ENCODE measurements at places on chromosomes 16 and 17.

DNA sequence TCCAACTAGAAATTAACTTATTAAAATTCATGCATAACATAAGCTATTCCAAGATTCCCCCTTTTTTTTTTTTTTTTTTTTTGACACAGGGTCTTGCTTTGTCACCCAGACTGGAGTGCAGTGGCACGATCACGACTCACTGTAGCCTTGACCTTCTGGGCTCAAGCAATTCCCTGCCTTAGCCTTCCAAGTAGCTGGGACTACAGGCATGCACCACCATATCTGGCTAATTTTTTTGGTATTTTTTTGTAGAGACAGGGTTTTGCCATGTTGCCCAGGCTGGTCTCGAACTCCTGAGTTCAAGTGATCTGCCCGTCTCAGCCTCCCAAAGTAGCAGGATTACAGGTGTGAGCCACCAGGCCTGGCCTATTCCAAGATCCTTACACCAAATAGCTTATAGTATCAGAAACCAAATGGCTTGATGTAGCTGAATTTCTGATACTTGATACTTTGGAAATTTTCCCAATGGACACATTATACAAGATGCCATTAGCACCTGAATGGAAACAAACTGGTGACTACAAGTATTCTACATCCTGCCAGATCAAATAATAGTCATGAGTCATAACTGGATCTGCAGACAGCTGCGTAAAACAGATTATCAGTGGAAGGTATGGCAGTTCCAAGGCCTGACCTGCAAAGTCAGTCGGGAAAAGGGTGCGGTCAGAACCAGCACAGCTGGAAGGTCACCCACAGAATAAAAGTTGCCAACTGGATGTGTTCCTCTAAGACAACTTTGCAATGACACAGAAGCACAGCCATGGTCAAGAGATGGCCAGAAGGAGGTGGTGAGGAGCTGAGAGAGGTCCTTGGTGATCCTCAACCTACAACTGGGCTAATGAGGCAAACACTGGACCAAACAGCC, 14.5 kb downstream of the TUBG1 start:
- no peak for DNase-seq

DNA sequence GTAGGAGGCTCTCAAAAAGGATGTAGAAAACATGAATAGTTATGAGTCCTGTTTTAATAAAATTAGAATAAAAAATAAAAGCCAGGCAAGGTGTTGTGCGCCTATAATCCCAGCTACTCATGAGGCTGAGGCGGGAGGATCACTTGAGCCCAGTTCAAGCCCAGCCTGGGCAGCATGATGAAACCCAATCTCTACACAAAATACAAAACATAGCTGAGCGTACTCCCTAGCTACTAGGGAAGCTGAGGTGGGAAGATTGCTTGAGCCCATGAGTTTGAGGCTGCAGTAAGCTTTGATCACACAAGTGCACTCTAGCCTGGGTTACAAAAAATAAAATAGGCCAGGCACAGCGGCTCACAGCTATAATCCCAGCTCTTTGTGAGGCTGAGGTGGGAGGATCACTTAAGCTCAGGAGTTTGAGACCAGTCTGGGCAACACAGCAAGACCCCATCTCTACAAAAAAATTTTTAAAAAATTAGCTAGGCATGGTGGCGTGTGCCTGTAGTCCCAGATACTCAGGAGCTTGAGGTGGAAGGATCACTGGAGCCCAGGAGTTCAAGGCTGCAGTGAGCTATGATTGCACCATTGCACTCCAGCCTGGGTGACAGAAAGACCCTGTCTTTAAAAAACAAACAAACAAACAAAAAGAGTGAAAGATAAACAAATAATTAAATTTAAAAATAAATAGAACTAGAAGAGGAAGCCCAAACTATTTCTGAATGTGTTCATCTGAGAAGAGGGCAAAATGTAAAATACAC, 17.2 kb upstream of the PRM1 start:
- no peak for DNase-seq

GRCh38 chr16:7381671-7382070, 49.0 kb downstream of the RBFOX1 start:
- DNase-seq = no peak

- DNase-seq = peak; percentile 16
Measured at GRCh38 chr17:75102385-75102821, 7.4 kb upstream of the ARMC7 start.

GRCh38 chr16:81204798-81205680, 33.5 kb upstream of the BCO1 start:
- DNase-seq = peak; percentile 29

- no peak for DNase-seq
Measured at GRCh38 chr17:66397486-66397885, 95.1 kb downstream of the PRKCA start.

DNA sequence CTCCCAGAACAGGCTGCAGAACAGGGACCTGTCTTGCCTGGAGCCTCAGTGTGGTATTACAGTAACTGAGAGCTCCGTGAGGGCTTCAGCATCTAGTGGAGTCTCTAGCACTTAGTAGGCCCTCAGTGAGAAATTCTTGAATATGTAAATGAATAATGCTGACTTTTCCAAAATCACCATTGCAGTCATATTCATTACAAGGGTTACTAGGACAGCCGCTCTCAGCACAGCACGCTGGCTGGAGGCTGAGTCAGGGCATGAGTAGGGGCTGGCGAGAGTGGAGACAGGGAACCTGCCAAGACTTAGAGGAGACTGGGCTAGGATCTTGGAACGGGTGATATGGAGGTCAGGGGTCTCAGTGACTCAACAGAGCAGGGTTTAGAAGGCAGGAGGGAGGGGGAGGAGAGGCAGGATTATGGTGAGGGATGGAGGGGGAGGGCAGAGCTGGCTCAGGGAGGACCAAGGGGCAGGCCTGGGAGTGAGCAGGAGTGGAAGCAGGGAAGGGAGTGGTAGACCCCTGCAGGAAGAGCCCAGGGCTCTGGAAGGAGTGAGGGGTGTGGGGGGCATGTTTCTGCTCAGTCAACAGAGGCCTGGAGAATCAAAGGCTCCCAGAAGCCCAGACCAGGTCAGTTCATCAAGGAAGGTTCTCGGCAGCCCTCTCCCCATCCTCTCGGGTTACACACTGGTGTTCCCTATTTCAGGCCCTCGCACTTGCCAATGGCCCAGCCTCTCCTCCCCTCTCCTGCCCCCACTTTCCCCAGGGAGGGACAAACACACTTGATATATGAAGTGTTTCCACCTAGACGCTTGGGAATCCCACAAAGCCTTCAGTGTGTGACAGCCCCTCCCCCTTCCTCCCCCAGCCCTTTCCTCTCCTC, 42.3 kb downstream of the FZD2 start:
- peak; percentile 75 for DNase-seq

- DNase-seq = no peak
Measured at GRCh38 chr16:2840914-2841313, 10.8 kb downstream of the ZG16B start.

DNA sequence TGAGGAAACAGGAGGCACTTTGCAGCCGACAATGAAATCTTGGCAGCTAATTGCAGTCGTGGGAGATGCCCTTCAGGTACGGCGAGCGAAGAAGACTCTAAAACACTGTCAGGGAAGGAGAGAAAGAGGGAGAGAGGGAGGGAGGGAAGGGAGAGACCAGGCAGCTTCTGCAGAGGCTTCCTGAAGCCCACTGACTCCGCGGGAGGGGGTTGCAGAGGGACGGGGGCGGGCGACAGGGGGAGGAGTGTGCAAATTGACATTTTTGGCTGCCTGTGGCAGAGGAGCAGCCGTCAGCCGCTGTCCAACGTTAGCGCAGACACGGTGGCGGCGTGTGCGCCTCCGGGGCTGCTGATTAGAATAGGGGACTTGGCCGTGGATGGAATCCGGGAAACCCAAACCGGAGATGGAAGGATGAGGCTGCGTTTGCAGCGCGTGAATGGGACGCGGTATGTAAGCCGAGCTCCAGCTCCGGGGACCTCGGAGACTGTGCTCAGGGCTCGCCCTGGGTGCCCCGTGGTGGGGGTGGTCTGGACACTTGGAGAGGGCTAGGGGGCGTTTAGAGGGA, 849.1 kb upstream of the RBFOX1 start:
- DNase-seq = peak; percentile 51

DNA sequence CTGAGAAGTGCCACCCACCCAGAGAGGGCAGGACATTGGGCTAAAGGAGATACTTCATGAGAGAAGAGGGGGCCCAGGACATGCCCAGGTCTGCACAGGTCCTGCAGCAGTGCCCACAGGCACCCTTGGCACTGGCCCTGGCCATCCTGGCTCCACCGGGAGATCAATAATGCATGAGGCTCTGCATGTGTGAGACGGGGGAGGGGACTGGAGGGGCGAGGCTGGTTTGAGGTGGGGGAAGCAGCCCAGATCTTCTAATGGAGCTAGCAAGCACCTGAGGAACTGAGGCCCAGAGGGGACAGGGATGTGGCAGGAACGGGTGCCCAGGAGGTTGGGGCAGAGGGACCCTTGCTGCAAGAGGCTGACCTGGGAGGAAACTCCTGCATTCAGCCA, 567 bp downstream of the OSBPL7 start:
- no peak for DNase-seq

DNA sequence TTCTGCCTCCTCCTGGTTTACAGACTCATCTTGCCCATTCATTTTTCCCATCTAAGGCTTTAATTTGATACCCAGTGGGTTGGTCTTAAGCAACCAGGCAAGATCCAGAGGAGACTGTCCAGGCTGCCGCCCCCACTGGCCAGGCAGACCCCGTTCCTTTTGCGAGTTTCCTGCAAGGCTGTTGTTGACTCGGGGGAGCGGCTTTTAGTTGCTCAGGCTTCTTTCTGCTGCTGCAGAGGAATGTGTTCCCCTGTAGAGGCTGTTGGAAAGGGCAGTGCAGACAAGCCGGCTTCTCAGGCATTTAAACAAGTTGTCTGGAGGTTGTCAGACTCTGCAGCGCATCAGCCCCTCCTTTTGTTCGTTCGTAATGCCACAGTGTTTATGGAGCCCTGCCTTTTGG, 231.2 kb downstream of the PRKCA start:
- peak; percentile 42 for DNase-seq

DNA sequence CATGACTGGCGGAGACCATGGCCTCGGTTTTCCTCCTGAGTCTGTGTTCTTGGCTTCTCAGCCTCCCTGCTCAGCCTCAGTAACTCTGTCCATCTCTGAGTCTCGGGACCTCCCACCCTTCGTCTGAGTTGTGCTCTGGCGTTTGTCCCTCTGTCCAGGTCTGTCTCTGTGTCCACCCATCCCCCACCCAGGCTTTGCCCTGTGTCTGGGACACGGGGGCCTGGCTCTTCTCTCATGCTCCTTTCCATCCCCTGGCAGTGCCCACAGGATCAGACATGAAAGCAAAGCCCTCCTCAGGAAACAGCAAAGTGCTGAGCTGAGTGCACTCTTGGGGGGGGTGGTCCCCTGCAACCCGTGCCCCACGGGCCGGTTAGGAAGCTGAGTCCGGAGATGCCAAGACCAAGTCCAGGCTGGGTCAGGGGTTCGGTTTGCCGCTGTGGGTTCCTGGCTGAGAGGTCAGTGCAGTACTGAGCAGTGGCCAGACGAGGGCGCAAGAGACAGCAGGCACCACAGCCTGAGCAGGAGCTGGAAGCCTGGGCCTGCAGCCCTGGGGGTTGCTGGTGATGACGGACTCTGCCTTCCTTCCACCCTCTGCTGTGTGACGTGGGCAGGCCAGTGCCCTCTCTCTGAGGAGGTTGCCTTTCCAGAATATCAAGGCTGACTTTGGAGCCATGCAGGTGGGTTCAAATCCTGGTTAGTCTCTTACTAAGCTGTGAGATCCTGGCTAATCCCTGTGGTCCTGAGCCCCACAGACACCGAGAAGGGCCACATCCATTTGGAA, 2.5 kb downstream of the P2RX1 start:
- DNase-seq = peak; percentile 90

GRCh38 chr16:86042996-86043725, 144.2 kb downstream of the IRF8 start:
- DNase-seq = no peak

- no peak for DNase-seq
Measured at GRCh38 chr17:63631626-63632025, 9.4 kb downstream of the MAP3K3 start.

DNA sequence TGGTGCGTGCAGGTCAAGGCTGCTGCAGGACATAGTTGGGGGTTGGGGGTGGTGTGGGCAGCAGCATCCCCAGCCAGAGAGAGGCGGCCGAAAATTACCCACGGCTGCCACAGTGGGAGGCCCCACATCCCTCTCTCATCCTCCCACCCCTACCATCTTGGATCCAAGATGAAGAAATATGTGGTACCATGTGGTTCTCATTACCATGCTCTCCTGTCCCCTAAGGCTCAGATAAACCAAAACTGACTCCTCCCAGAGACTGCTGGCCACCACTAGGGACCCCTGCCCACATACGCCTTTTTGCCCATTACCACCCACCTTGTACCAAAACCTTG, 120.4 kb downstream of the HIC1 start:
- DNase-seq = no peak

DNA sequence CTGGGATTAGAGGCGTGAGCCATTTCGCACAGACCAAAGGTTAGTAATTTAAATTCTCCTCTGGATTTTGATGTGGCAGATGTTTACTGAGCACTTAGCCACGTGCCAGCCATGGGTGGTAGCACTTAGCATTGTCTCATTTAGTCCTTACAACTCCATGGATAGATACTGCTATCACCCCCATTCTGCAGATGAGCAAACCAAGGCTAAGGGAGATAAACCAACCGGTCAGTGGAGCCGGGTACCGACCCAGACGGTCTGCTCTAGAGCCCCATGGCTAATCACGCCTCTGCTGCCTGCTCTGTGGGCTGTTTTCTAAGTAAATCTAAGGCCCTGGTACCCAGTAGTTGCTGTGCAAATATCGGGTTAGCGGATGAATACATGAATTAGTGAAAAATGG, 12.6 kb upstream of the ADGRG1 start:
- DNase-seq = no peak

- no peak for DNase-seq
Measured at GRCh38 chr16:87837627-87838289, 31.5 kb downstream of the SLC7A5 start.

DNA sequence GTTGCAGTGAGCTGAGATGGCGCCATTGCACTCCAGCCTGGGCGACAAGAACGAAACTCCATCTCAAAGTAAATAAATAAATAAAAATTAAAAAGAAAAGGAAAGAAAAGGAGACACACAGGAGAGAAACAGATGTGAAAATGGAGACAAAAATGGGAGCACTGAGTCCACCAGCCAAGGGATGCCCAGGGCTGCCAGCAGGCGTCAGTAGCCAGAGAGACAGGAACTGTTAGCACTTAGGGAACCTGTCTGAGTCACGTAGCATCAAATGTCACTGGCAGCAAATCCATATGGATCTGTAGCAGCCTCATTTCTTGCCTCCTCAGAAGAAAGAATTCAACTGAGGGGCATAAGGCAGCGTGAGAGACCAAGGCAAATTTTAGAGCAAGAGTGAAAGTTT, 79.7 kb downstream of the CYLD start:
- DNase-seq = no peak

GRCh38 chr16:70715055-70715858, 29.4 kb upstream of the MTSS2 start:
- peak; percentile 60 for DNase-seq

GRCh38 chr16:86569701-86570447, 3.2 kb downstream of the FOXC2 start:
- no peak for DNase-seq
